Immature natural killer cell (primary cell): ENCODE measurements at places on chromosomes 12 and 14.
A peak's percentile ranks its signal among the peaks of the same experiment; 100 is the strongest.

DNA sequence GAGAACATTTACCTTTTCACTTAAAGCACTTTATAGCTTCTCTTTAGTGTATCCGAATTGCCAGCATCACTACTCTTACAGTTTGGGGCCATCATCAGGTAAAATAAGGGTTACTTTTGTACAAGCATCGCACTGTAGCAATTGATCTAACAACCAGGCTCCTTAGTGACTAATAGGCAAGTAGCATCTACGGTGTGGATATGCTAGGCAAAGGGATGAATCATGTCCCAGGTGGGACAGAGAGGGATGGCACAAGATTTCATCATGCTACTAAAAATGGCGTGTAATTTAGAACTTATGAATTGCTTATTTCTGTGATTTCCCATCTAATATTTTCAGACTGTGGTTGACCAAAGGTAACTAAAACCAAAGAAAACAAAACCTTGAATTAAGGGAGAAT, 582.3 kb downstream of the KCNH5 start:
- DNase-seq = no peak

DNA sequence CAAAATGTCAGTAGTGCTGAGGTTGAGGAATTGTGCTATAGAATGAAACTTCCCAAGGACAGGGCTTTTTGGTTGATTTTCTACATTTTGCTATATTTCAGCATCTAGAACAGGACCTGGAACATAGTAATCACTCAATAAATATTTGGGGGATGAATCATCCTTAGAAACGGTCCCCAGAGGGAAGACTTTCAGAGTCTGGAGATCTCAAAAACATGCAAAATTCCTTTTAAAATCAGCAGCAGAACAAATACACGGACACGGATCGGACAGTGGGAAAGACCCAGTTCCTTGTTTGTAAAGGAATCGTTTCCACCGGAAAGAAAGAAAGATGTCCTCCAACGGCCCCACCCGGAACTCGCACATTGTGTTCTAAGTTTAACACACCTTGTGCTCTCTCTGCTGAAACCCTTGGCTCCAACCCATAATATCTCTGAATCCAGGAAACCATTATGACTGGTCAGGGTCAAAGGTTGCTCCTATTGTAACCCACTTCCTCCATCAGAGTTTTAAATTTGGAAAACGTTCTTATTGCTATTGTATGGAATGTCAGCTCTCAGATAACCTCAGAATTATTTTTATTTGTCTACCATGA, 617.2 kb downstream of the MED13L start:
- DNase-seq = no peak

DNA sequence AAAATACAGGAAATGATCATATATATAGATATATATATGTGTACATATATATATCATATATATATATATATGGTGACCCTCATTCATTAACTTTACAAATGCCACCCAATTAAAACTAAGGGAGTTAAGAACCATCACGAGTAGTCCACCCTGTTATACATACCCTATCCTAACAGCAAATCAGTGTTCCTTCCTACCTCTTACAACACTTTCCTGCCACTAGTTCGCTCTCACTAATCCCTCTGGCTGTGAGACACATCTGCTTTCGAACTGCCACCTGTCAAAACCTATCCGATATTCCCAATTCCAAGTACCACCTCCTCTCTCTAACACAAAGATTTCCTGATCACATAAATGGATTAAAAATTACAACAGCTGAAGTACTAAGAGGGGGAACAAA, 100.5 kb downstream of the EEA1 start:
- no peak for DNase-seq

DNA sequence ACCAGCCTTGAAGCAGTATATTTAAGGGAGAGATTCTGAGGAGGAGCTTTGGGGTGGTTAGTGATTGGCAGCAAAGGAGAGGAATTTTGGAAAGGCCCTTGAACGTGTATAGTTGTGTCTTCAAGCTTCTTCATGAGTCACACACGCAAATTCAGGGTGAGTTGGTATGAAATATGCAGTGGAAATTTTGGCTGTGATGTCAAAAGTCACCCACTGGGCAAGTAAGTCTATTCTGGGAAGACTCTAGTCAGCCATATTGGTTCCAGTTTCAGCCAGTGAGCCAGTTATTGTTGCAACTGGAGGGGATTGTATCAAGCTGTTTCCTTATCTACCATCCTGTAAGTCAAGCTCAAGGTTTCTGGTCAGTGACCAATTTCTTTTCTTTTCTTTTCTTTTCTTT, 32.0 kb upstream of the VASH1 start:
- no peak for DNase-seq

GRCh38 chr12:62258941-62259630, 1.1 kb upstream of the USP15 start:
- no peak for DNase-seq

- DNase-seq = no peak
Measured at GRCh38 chr12:11824069-11824468, 174.6 kb downstream of the ETV6 start.

DNA sequence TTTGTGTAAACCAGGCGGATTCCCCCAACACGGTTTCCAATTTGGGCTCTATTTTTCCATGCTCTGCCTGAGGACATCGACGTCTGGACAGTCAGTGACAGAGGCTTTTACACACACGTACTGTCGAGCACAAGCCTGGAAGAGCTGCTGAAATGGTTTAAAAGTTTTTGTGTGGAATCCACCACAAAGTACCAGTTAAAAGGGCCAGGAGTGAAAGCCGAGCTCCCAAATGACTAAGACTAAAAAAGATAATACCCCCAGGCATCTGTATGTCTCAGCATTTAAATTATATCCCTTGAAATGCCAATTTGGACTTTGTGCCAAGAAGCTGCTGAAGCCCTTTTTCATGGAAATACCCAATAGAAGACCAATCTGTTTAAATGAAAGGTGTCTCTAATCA, 173.2 kb downstream of the EGLN3 start:
- no peak for DNase-seq

- no peak for DNase-seq
Measured at GRCh38 chr12:81866081-81866480, 106.9 kb upstream of the PPFIA2 start.

DNA sequence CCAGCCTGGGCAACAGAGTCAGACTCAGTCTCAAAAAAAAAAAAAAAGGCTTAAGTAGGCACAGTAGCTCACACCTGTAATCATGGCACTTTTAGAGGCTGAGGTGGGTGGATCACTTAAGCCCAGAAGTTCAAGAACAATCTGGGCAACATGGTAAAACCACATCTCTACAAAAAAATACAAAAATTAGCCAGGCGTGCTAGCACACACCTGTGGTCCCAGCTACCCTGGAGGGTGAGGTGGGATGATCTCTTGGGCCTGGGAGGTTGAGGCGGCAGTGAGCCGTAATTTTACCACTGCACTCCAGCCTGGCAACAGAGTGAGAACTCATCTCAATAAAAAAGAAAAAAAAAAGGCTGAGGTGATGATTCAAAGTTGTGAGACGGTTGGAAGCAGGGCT, 9.1 kb upstream of the RESF1 start:
- DNase-seq = no peak

DNA sequence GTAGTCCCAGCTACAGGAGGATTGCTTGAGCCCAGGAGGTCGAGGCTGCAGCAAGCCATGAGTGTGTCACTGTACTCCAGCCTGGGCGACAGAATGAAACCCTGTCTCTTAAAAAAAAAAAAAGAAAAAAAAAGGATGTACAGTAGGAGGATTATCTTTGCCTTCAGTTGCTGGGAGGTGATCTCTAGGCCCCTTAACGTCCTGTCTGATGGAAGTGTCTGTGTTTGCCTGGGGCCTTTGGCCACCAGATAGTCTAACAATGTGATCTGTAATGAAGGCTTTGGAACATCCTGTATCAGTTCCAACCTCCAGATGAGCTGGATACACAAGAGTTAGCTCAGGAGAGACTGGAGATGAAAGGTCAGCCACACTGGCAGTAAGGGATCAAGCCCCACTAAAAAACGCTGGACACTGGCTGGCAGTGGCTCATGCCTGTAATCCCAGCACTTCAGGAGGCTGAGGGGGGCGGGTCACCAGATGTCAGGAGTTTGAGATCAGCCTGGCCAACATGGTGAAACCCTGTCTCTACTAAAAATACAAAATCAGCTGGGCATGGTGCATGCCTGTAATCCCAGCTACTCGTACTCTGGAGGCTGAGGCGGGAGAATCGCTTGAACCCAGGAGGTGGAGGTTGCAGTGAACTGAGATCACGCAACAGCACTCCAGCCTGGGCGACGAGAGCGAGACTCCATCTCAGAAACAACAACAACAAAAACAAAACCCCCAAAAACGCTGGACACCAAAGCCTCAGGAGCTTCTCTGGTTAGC, 19.0 kb upstream of the HNF1A start:
- DNase-seq = no peak

DNA sequence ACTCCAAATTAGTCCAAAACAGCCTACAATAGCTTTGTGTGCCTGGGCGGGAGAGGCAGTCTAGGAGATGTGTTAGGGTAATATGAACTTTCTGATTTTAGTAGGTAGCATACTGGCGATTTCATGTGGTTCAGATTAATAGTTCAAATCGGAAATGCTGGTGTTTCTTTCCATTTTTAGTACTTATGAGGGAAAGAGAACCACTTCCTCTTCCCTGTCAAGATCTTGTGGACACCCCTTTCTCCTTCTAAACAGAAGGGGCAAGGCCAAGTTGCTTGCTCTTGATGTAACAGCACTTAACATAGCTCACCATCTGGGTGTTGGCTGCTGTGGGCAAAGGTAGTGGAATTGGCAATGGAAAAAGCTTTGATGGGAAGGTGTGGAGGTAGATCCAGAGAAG, 32.2 kb upstream of the IGF1 start:
- no peak for DNase-seq

- peak; percentile 72 for DNase-seq
Measured at GRCh38 chr12:108511633-108512540, 3.2 kb upstream of the FICD start.

DNA sequence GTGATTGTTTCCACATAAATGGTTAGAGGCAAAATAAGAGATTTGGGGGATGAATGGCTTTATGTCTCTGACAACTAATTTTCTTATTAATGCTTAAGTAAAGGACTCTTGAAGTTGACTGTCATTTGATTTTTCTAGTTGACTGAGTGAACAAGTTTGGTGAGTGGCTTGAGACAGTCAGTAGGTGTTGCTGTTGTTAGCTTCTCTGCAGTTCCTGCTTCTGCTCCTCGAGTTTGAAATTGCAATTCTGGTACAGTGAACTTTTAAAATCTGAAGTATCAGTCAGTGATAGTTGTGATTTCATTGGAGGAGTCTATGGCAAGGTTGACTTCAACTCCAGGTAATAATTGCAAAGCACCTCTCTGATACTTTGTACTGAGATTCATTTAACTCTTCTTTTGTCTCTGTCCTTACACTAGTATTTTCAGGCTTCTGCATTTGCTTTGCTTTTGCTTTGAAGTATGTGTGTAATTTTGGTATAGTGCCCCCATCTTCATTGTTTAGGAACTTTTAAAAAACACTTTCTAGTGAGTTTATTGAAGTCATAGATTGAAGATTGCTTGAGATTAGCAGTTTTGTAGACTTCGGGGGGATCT, 415.5 kb downstream of the PCNX1 start:
- peak; percentile 12 for DNase-seq

GRCh38 chr12:114817571-114818425, 133.8 kb upstream of the TBX3 start:
- no peak for DNase-seq

- no peak for DNase-seq
Measured at GRCh38 chr14:77485256-77485655, 13.4 kb downstream of the ISM2 start.

DNA sequence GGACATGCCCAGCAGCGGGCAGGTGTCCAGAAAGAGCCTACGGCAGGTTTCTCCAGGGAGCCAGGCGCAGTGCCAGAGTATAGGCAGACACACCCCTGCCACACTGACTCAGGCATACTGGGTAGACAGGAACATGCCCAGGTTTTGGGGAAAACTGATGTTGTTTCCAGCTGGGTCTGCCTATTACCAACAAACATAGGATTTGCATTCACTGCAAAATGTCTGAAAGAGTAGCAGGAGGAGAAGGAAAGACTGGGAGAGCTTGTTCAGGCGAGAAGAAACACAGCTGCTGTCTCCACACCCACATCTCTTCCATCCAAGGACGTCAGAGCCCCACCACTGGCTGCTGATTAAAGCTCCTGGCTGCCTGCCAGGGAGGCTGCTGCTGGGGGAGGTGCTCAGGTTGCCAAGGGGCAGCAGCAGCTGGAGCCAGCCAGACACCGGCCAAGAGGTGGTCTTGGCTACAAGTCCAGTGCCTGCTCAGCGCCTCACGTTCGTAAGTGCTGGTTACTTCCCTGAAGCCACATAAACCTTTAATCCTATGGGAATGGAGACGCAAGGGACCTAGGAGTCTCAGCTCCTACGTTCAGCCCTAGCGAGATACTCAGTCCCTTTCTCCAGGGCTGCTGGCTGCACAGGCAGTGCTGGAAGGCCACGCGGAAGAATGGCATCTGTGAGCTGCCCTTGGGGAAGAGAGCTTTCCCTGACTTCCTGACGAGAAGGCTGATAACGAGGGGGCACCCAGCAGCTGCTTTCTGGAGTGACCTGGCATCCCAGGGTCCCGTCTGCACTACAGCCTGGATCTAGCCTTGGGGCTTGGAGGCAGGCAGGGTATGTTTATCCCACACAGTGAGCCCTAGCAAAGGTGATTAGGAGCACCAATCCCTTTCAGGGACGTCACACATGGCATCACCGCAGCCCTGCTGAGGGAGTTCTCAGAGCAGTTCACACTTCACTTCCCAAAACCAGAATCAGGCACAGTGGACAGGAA, 58.1 kb downstream of the PLEKHG3 start:
- DNase-seq = peak; percentile 42

DNA sequence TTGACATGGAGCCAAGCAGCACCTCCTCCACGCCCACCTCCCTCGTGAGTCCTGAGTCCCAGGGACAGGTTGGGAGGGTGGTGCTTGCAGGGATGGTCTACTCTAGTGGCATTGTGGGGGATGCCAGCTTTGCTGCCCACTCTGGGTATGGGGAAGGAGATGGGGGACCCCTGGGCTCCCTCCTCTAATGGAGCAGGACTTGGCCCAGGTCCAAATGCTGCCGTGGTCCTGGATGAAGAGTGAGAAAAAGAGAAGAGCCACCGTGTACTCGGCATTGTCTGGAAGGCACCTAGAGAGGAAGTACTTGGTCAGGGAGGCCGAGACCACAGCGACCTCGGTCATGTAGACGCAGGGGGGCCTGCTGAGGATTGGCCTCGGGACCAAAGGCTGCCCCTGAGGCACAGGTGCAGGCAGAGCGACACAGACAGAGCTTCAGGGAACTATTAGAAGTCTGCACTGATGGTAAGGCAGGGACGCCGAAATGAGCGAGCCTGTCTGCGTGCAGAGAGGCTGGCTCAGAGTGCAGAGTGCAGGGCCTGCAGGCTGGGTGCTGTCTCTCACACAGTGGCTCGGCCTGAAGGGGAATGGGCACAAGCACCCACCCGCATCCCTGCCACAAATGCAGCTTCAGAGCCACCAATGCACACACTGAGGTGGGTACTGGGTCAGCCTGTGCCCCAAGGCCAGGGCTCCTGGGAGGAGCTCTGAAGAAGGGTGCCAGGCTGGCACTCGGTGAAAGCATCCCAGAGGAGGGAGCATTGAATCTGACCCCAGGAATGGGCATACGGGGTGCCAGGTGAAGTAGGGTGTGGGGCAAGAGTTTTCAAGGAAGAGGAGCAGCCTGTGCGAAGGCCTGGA, 17.4 kb downstream of the NGB start:
- DNase-seq = no peak

GRCh38 chr12:12720672-12721161, 3.5 kb downstream of the CDKN1B start:
- no peak for DNase-seq
